Substantia nigra (tissue), 51 donors: ENCODE measurements at places on chromosomes 1 and 21.

- DNase-seq, result no peak
Observed at GRCh38 chr1:208303743-208304712, 59.8 kb upstream of the PLXNA2 start.

GRCh38 chr1:23083714-23084480 is 64.6 kb downstream of the KDM1A start:
- no peak for DNase-seq

DNA sequence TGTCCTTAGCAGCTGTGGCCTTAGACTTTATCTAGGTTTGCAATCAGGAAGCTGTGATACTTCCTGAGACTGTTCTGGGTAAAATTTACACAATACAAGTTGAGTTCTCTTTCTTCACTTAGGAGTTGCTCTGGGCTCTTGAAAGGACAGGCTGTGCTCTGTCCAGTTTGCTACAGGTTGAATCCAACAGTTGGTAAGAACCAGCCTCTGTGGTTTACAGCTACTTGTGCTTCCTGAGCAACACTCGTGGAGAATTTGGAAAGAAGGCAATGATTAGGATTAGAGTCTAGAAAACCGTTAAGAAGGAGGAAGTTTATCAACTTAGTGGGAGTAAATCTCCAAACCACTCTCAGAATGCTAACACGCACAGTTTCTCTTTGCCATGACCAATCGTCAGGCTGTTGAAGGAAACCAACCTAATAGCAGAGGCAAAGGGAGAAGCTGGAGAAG is 26.8 kb downstream of the GFI1 start:
- DNase-seq, result no peak

- DNase-seq, result no peak
Observed at GRCh38 chr21:33027401-33028286, 1.9 kb downstream of the OLIG2 start.

DNA sequence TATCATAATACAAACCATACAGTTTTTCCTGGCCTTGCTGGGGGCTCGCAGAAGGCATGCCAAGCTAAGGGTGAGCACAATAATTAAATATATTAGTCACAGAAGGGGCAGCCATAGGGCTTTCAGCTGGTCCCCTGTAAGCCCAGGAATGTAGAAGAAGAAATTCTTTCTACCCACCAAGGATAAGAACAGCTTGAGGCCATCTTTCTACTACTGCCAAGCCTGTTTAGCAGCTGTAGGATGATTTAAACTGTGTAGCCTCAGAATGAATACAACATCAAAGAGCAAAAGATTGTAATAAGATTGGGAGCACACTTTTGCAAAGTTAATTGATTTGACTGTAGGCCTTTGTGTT is 171.5 kb downstream of the LRRC7 start:
- DNase-seq, result no peak

DNA sequence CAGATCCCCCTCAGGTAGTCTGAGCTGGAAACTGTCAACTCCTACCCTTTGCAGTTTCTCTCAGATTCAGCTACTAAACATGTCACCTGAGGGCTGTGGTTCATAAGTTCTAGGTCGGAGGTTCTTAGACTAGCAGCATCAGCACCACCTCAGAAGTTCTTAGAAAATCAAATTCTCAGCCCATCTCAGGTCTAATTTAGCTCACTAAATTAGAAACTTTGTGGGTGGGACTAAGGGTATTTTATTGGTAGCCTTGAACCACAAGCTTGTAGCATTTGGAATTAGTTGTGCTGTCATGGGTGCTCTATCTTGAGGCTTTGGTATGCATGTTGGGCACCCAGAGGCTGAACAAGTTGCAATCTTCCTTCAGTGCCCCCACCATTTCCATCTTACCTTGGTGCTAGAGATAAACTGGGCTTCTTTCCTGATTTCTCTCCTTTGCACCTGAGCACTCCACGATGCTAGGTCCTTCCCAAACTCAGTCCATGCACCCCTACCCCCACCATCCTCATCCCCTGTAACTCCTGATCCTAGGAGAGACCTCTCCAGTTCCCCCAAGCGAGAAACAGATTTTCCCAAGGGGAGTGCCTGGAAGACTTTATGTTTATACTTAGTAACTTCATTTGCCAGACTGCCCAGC is 54.2 kb downstream of the S1PR1 start:
- no peak for DNase-seq

DNA sequence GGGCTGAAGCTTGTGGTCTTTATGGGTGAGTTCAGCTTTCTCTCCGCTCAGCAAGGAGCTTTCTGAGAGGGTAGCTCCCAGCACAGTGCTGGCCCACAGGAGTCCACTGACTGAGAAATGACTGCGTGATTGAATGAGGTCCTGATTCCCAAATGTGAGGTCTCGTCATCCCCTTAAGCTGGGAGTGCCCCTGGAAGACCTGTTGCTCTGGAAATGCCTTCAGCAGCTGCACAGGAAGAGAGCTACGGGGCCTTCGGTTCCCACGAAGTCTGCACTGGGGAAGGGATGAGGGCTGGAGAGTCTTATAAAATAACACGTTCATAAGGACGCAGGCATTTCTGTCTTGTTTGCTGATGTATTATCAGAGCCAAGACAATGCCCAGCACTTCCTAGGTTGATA is 14.0 kb downstream of the TNNT2 start:
- no peak for DNase-seq

GRCh38 chr1:100087396-100087795 is 45.3 kb downstream of the SASS6 start:
- no peak for DNase-seq

GRCh38 chr1:207903767-207904166 is 7.2 kb downstream of the CD34 start:
- DNase-seq, result no peak
